Activated B cell treated with CpG ODN at 0.5 μM for 24 hours (primary cell): ENCODE measurements at places on chromosomes 16 and 17.

GRCh38 chr17:1362065-1362848, 37.8 kb downstream of the YWHAE start:
- no peaks in the 10 kb centered on the region for H3K27me3 ChIP-seq
- H3K36me3 ChIP-seq: peaks cover 62% of the 10 kb centered on the region
- H3K4me1 ChIP-seq: peaks cover 58% of the 10 kb centered on the region

DNA sequence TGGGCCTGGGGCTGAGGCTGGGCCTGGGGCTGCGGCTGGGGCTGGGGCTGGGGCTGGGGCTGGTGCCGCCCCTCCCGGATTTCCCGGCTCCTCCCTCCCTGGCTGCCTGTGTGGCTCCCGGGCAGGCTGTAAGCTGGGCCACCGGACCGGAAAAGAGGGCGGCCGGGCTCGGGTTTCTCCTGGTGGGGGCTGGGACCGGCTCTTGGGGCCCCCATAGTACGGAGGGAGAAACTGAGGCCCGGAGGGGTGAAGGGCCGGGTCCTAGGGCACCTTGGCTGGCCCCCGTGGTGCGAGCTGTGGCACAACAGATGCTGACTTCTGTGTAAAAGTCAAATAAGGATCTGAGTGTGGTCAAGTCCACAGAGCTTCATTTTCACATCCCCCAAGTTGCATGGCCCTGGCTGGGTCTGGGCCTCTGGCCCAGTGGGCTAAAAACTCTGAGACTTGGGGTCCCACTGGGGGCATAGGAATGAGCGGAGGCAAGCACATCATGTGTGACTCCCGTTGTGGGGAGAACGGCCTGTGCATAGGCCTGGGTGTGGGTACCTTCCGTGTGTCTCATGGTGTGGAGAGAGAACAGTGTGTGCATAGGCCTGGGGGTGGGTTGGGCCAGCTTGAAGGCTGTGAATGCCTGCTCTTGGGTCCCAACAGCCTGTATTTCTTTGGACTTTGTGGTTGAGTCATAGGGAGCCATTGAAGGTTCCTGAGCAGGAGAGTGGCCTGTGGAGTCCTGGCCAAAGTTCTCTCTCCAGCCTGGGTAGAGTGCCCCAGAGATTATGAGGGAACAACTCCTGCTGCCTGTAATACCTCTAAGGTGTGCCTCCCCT, 123.9 kb upstream of the CIBAR2 start:
- H3K36me3 ChIP-seq: no peaks in the 10 kb centered on the region
- H3K27me3 ChIP-seq: peaks cover 22% of the 10 kb centered on the region
- H3K27ac ChIP-seq: no peak overlapping the region
- H3K4me3 ChIP-seq: no peak overlapping the region

- H3K4me3 ChIP-seq: no peak overlapping the region
- H3K36me3 ChIP-seq: no peaks in the 10 kb centered on the region
- H3K27me3 ChIP-seq: no peaks in the 10 kb centered on the region
- H3K4me1 ChIP-seq: peaks cover 88% of the 10 kb centered on the region
Measured at GRCh38 chr16:85996843-85997242, 97.9 kb downstream of the IRF8 start.

GRCh38 chr17:69142175-69142802, 594 bp upstream of the ABCA6 start:
- H3K36me3 ChIP-seq: no peaks in the 10 kb centered on the region
- H3K4me3 ChIP-seq: no peak overlapping the region
- H3K27ac ChIP-seq: no peak overlapping the region
- DNase-seq: no peak
- peaks cover 5% of the 10 kb centered on the region for H3K4me1 ChIP-seq

DNA sequence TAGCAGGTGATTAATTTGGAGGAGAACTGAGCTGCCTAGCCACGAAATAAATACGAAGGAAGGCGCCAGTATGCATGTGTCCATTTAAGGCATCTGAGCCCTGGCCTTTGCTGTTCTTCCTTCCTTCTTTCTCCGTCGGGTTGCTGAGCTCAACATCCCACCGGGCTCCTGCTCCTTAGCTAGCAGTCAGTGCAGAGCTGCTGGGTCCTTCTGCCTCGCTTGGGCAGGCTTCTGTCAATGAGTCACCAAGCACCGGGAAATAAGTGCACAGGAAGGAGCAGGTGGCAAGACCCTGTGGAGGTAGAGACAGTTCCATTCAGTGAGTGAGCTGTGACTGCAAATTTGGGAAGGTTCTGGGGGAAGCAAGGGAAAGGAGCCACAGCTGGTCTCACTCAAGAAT, 120.7 kb downstream of the CCDC182 start:
- no peaks in the 10 kb centered on the region for H3K27me3 ChIP-seq
- peak overlapping the region; percentile 89 for H3K27ac ChIP-seq
- H3K4me1 ChIP-seq: peaks cover 72% of the 10 kb centered on the region
- peak overlapping the region; percentile 26 for H3K4me3 ChIP-seq
- H3K36me3 ChIP-seq: peaks cover 8% of the 10 kb centered on the region
- no peak for DNase-seq

DNA sequence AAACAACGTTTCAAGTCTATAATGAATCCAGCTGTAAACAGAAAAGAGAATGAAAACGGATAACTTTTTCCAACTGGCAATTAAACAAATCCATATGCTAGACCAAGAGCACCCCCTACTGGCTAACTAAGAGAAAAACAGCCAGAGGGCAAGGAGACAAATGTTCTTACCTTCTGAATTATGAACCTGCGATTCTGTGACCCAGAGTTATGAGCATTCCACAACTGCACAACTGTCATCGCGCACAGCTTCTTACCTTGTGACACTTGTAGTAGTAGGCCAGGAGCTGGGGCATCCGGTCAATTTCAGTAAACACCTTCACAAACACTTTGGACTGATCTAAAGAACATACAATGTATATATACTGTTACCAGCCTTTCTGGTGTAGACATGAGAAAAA, 18.6 kb downstream of the COG7 start:
- no peak overlapping the region for H3K4me3 ChIP-seq
- peaks cover 8% of the 10 kb centered on the region for H3K4me1 ChIP-seq
- no peak overlapping the region for H3K27ac ChIP-seq
- no peaks in the 10 kb centered on the region for H3K27me3 ChIP-seq

- H3K36me3 ChIP-seq: peaks cover 26% of the 10 kb centered on the region
- no peaks in the 10 kb centered on the region for H3K27me3 ChIP-seq
- peak within 1 kb of the TSS; percentile 86 for H3K4me3 ChIP-seq
- peaks cover 35% of the 10 kb centered on the region for H3K4me1 ChIP-seq
- DNase-seq: peak; percentile 73
- peak within 1 kb of the TSS; percentile 80 for H3K27ac ChIP-seq
Measured at GRCh38 chr17:58082870-58083490, at the start of gene DYNLL2. TSS of gene DYNLL2 (plus strand) at chr17:58083419. CDS start at chr17:58087091, 3,672 bp downstream.

DNA sequence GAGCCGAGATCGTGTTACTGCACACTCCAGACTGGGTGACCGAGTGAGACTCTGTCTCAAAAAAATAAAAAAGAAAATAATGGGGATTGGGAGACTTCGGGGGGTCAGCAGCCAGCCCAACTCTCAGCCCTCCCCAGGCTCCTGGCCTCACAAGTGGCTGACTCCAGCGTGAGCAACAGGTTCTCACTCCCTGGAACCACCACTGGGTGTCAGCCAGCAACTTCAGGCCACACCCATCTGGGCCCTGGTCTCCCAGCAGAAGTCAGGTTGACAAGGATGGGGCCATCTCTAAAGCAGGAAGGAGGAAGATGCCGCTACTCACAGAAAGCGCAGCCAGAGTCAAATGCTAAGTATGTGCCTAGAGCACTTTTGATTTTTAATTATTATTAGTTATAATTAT, 139.4 kb downstream of the C16orf78 start:
- no peaks in the 10 kb centered on the region for H3K27me3 ChIP-seq
- DNase-seq: no peak
- no peak overlapping the region for H3K4me3 ChIP-seq

- H3K36me3 ChIP-seq: no peaks in the 10 kb centered on the region
- DNase-seq: no peak
- H3K4me3 ChIP-seq: no peak overlapping the region
- H3K4me1 ChIP-seq: no peaks in the 10 kb centered on the region
Measured at GRCh38 chr17:77594416-77595209, 363.9 kb upstream of the TNRC6C start.

DNA sequence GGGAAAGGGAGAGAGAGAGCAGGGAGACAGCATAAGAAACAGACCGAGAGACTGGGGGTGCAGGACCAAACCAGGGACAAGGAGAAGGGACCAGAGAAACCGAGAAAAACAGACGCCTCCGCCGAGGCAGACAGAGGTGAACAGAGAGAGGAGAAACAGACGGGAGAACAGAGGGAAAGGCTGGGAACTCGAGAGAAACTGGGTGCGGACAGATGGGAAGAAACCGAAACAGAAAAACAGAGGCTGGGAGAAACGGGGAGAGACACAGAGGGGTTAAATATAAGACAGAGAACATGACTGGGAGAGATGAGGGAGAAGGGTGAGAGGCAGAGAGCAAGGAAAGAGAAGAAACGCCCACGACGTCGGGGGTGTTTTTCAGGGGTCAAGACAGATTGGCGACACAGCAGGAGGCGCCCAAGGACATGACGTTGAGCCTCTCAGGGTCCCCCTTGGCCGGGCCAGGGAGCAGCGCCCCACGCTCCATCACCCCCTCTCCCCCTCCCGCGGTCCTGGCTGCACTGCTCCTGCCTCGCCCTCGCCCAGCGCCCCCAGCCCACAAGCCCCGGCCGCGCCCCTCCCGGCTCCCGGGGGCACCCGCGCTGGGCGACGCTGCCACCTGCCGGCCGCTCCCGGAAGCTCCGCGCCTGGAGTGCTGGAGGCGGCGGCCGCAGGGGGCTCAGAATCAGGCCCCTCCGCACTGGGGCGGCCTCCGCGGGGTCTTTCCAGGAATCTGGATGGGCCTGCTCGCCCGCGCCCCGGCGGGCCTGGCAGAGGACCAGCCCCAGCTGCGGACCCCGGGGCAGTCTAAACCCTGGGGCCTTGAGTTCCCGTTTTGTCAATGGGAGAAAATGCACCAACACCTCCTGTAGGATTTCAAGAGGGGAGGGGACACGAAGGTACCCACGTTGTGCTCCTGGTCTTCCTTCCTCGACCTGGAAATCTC, 1.3 kb upstream of the TMEM92 start:
- H3K4me1 ChIP-seq: peaks cover 9% of the 10 kb centered on the region
- no peaks in the 10 kb centered on the region for H3K36me3 ChIP-seq

- no peak overlapping the region for H3K27ac ChIP-seq
- no peak for DNase-seq
- H3K4me3 ChIP-seq: no peak overlapping the region
- H3K4me1 ChIP-seq: peaks cover 23% of the 10 kb centered on the region
- H3K36me3 ChIP-seq: peaks cover 2% of the 10 kb centered on the region
Measured at GRCh38 chr17:80152081-80152702, 5.3 kb upstream of the EIF4A3 start.

DNA sequence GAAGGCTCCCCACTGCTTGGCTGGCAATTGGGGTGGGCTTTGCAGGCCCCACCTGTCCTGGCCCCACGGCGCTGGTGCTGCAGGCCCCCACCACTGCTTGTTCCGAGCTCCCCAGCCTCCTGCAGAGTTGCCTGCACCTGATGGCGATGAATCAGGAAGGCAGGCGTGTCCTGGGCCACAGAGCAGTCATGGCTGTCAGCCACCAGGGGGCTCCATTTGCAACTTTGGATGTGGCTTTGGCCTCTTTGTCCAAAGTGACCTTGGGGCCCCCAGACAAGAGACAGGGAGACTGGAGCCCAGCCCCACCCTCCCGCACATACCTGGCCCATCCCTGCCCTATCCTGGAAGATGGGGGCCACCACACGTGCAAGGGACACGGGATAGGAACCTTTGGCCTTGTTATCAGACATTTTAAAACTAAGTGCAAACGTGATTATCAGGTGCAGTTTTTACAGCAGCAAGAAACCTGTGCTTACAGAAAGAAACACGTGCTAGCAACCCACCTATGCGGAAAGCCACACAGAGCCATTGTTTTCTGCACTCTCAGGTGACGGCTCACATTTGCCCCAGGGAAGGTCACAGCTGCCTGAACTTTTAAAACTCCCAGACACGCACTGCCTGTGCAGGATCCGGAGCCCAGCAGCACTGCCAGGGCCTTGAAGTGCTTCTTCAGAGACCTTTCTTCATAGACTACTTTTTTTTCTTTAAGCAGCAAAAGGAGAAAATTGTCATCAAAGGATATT, at the start of gene DNASE1:
Gene DNASE1 (plus strand): TSS at position 443 of the 743 bp plus-strand sequence. CDS start 683 bp downstream, outside the sequence.
- H3K27ac ChIP-seq: peak within 1 kb of the TSS; percentile 50
- H3K4me3 ChIP-seq: no peak within 1 kb of the TSS
- peak; percentile 40 for DNase-seq
- peaks cover 56% of the 10 kb centered on the region for H3K36me3 ChIP-seq
- peaks cover 2% of the 10 kb centered on the region for H3K4me1 ChIP-seq
- H3K27me3 ChIP-seq: no peaks in the 10 kb centered on the region

GRCh38 chr17:72119873-72120641, 763 bp upstream of the SOX9 start:
- H3K4me1 ChIP-seq: peaks cover 20% of the 10 kb centered on the region
- no peak overlapping the region for H3K27ac ChIP-seq
- peaks cover 70% of the 10 kb centered on the region for H3K27me3 ChIP-seq
- no peaks in the 10 kb centered on the region for H3K36me3 ChIP-seq
- no peak overlapping the region for H3K4me3 ChIP-seq
- no peak for DNase-seq

GRCh38 chr17:54770836-54771235, 129.8 kb upstream of the TOM1L1 start:
- H3K36me3 ChIP-seq: no peaks in the 10 kb centered on the region
- no peak for DNase-seq
- H3K4me1 ChIP-seq: no peaks in the 10 kb centered on the region
- H3K27ac ChIP-seq: no peak overlapping the region
- no peak overlapping the region for H3K4me3 ChIP-seq

DNA sequence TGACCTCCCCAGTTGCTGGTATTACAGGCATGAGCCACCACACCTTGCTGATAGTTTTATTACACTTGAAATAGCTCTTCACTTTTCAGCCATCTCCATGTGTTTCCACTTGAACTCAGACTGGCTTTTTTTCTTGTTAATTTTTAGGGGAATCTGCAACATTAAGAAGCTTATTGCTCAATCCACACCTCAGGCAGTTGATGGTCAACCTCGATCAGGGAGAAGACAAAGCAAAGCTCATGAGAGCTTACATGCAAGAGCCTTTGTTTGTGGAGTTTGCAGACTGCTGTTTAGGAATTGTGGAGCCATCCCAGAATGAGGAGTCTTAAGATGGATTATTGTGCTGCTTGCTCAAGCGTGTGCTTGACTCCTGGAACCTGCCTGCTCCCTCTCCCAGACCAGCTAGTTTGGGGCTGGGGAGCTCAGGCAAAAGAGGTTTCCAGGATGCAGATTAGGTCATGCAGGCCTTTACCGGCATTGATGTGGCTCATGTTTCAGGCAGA, 8.6 kb downstream of the ZNHIT3 start:
- H3K4me3 ChIP-seq: no peak overlapping the region
- no peak overlapping the region for H3K27ac ChIP-seq

GRCh38 chr17:36722121-36722902, 120.9 kb downstream of the MRM1 start:
- no peaks in the 10 kb centered on the region for H3K36me3 ChIP-seq
- peak overlapping the region; percentile 85 for H3K4me3 ChIP-seq
- peaks cover 54% of the 10 kb centered on the region for H3K4me1 ChIP-seq
- H3K27me3 ChIP-seq: peaks cover 2% of the 10 kb centered on the region
- peak overlapping the region; percentile 90 for H3K27ac ChIP-seq
